Hepatic stellate cell (primary cell): ENCODE measurements at places on chromosomes 7 and 10.

DNA sequence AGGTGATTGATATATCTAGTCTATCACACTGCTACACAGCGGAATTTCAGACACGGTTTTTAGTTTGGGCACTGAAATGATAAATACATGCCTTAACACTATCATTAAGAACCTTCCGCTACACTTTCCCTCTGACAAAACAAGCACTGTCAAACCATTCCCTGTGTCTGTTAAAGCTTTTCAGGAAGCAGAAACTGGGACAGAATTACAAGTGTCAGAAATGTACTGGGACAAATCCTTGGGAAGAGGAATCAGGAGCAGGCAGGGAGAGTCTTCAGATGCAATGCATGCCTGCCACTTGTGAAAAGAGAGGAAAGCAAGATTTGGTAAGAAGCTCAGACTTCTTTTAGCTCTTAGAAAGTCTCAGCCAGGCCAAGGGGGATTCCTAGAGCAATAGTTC is 196.8 kb upstream of the PTPRZ1 start:
- no peak for DNase-seq

- no peak for DNase-seq
These were observed 277.0 kb downstream of the USP6NL start for GRCh38 chr10:11334436-11334835.

- DNase-seq, result no peak
These were observed 88.6 kb upstream of the KLF14 start for GRCh38 chr7:130822642-130823041.

- peak; percentile 76 for DNase-seq
These were observed 122.1 kb upstream of the BTBD16 start for GRCh38 chr10:122148876-122149560.

DNA sequence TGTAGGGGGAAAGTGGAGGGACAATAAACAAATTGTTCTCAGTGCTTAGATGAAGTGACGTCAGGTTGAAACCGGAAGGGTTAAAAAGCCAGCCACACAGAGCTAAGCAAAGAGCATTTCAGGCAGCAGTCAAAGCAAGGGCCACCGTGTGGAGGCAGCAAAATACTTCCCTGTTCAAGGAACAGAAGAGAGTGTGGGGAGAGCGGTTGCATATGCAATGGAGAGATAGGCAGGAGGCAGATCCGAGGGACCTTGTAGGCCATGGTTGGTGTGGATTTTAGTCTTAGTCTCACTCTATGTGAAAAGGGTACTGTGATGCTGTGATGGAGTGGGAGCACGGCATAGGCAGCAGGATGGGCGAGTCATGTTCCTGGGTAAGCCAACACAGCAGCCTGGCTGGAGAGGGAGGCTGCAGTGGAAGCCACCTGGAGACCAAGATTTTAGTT is 3.8 kb upstream of the STN1 start:
- DNase-seq, result no peak

DNA sequence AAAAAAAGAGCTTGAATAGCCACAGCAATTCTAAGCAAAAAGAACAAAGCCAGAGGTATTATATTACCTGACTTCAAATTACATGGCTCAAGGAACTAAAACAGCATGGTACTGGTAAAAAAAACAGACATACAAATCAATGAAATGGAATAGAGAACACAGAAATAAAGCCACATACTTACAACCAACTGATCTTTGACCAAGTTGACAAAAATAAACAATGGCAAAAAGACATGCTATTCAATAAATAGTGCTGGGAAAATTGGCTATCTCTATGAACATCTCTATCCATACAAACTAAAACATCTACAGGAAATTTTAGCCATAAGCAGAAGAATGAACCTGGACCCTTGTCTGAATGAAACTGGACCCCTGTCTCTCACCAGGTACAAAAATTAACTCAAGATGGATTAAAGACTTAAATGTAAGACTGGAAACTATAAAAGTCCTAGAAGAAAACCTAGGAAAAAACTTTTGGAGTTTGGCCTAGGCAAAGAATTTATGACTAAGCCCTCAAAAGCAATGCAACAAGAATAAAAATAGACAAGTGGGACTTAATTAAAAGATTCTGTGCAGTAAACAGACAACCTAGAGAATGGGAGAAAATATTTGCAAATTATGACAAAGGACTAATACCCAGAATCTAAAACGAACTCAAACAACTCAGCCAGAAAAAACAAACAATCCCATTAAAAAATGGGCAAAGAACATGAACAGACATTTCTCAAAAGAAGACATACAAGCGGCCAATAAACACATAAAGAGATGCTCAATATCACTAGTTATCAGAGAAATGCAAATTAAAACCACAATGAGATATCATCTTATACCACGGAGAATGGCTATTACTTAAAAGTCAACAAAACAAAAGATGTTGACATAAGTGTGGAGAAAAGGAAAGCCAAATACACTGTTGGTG is 72.8 kb upstream of the DDC start:
- no peak for DNase-seq

GRCh38 chr7:101175664-101176063 is 4.4 kb downstream of the NAT16 start:
- no peak for DNase-seq

- no peak for DNase-seq
These were observed 3.4 kb upstream of the ITIH5 start for GRCh38 chr10:7670157-7670556.

DNA sequence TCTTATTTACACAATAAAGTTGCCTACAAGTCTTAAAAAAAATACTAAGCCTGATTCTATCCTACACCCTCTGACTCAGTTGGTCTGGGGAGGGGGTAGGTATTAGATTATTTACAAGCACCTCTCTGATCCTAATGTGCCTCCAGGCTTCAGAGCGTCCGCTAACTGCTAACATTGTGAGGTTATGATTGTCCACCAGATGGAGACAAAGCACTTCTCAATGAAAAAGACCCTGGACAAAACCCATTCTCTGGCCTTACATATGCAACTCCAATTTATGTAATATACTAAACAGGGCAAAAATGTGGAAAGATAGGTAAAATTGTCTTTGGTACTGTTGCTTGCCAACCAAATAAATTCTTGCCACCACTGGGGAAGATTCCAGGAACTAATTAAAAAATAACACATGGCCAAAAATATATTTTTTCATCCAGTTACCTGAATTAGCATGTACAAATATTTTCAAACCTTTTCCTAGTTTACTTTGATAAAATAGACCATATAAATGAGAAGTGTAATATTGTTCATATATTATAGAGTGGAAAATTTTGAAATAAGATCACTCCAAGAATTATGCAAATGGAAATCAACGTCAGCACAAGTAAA is 92.4 kb downstream of the KIF20B start:
- peak; percentile 36 for DNase-seq

- DNase-seq, result peak; percentile 24
These were observed 416 bp downstream of the BBS9 start for GRCh38 chr7:33129806-33130153.

- DNase-seq, result no peak
These were observed 9.9 kb downstream of the LRRC4 start for GRCh38 chr7:128021366-128021765.

DNA sequence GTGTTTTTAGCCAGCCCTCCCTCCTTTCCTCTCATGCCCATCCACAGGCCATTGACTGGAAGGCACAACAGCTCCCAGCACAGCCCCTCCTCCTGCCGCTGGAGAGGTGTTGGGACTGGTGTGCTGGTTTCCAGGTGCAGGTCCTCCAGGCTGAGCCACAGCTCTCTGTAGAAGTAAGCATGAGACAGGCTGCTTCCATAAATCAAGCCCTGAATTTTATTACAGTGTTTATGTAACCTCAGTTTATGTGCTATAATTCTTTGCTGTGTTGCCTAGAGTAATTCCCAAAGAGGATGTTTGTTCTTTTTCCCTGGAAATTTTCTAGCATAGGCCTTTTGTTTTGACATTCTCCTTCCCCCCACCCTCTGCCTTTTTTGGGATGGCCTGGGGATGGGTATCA is 445.8 kb downstream of the AUTS2 start:
- DNase-seq, result no peak

DNA sequence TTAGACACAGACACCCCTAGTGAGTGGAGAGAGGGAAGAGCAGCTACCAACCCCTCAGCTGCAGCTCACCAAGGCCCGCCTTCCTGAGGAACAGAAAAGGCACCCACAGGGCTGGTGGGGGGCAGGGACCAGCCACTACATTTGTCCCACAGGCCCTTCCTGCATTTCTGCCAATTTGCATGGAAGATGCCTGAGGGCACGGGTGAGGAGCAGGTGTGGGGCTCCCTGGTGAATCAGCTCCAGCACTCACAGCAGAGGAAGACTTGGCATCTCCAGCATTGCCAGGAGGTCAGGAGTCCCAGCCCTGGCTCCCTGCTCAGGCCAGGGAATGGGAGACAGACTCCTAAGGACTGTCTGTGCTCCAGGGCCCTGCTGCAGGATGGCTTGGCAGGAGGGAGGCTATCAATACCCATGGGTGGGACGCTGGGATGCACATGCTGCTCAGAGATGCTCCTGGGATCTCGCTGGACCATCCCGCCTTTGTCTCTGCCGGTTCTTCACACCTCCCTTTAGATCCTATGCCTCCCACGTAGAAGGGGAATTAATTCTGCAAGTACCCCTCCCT is 109.7 kb downstream of the SLIT1 start:
- DNase-seq, result no peak

GRCh38 chr10:91883549-91884444 is 25.5 kb downstream of the FGFBP3 start:
- peak; percentile 14 for DNase-seq

DNA sequence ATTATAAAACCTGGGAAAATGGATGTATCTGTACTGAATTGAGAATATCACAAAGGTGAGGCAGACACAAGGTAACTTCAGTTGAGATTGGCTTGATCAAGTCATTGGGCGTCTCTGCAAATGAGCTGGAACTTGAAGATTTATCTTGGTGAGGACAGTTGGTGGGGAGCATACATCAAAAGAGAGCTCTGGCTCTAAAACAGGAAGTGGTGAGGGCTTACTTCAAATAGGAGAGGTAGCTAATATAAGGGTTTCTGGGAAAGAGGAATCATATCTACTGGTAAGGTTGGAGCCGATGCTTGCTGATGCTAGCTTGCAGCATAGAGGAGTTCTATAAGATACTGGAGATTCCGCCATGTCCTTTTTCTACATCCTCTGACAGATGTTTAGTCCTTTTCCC is 39.9 kb upstream of the FGL2 start:
- DNase-seq, result no peak

DNA sequence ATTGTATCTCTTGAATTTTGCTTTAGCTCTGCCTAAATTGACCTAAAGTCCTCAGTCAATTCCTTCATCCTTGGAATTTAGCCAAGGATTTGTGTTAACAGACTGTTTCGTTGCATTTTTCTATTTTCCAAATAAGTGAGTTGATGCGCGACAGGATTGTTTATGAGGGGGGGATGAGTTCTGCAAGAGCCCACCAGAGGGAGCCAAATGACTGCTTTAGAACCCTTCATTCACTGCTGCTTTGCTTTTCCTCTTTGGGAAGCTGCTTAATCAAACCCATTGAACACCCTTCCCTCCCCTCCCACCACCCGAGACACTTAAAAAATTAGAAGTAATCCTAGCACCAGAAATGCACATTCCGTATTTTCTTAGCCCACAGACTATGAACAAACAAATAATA is 33.7 kb upstream of the PTF1A start:
- DNase-seq, result peak; percentile 74

GRCh38 chr7:148628011-148628410 is 37.4 kb downstream of the C7orf33 start:
- no peak for DNase-seq

GRCh38 chr10:74582566-74582965 is 243.8 kb upstream of the KAT6B start:
- DNase-seq, result no peak

- DNase-seq, result no peak
These were observed 28.3 kb upstream of the SDK1 start for GRCh38 chr7:3272691-3273141.

DNA sequence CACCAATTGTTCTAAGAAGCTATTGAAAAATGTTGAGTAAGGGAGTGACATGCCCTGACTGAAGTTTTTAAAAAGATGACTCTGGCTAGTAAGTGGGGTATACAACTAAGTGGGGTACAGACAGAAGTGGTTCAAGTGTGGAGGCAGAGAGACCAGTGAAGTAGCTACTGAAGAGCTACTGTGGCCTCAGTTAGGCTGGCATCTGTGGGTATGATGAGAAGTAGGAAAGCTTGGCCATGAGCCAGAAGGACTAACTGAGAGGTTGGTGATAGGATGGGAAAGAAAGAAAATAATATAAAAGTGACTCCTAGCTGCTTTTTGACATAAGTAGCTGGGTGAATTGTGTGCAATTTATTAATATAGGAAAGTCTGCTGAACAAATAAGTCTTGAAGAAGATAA is 176.6 kb downstream of the SEMA3D start:
- DNase-seq, result no peak

DNA sequence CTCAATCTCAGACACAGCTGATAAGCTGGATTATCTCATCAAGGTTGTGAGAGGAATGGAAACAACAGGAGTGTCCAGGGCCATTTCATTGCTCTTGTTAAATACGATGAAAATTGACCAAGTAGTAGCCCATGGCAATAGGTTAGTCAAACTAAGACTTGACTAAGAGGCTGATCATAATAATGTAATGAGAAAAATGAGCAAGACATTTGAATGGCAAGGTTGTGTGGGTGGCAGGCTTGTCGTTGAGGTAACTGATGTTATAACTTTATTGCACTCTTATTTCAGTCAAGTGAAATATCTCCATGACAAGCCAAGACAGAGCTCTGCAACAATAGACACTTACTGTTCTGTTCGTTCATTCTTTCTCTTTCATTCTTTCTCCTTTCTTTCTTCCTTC is 532.0 kb downstream of the GATA3 start:
- no peak for DNase-seq

- DNase-seq, result no peak
These were observed 127.6 kb downstream of the CCNY start for GRCh38 chr10:35463878-35464277.

- no peak for DNase-seq
These were observed 474.6 kb upstream of the FZD8 start for GRCh38 chr10:36116731-36117130.

- DNase-seq, result peak; percentile 5
These were observed 448 bp upstream of the PTER start for GRCh38 chr10:16436367-16436757.

- DNase-seq, result peak; percentile 70
These were observed 84.1 kb upstream of the LRRC4 start for GRCh38 chr7:128115336-128115820.

GRCh38 chr7:64634406-64635062 is 31.4 kb upstream of the ZNF107 start:
- no peak for DNase-seq

DNA sequence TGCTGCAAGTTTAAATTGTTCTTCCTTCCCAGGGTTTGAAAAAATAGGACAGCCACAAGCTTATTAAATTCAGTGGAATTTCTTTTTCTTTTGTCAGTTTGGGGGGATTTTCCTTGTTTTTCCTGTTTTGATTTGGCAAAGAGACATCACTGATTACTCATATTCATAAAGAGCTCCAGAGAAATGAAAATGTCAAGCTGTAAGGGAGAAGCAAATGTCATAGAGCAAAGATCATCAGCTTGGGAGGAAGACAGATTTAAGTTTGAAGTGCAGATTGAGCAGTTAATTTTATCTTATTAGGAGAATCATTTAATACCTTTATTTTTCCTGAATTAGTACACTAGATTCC is 255.8 kb upstream of the PHYHIPL start:
- no peak for DNase-seq
